ENCODE measurements at places on chromosomes 6 and 20. TPM values are rescaled to one million over a fixed set of nuclear protein-coding genes. Genes with fewer than 3 reads are reported as not detected.
A peak's percentile ranks its signal among the peaks of the same experiment; 100 is the strongest.

- DNase-seq, result no peak
Observed at GRCh38 chr20:6135347-6135746, 12.5 kb upstream of the FERMT1 start.

DNA sequence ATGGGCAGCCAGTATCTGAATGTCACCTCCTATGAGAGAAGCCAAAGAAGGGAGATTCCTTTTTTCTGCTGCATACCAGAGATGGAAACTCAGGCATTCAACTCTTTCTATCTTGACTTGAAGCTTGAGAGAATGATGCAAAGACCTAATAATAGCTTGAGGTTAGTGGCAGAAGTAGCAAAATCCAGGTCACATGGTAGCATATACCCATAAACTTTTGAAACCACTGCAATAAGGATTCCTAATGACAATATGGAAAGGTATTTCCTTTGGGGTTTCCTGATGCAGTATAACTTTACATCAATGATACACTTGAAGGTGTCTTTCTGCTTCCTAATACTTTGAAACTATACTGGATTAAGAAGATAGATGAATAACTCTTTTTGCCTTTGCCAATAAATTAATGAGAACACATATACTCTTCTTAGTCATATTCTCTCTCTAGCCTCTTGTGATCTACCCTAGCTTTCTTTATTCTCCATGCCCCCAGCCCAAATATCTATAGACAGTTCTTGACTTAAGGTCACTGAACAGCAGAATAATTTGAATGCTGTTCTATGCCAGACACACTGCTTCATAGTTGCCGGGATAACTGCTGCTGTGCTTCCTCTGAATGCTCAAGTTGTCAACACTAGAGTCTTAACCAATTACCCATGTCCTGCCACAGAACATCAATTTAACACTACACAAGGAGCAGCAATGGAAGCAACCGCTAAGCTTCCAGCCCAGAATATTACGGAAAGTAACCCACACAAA lies 155.5 kb upstream of the SIM1 start:
- no peak for DNase-seq

- no peak for DNase-seq
Observed at GRCh38 chr6:42163981-42164380, 9.2 kb upstream of the GUCA1A start.

Gene UBE2C
- total RNA-seq, result 151 TPM

DNA sequence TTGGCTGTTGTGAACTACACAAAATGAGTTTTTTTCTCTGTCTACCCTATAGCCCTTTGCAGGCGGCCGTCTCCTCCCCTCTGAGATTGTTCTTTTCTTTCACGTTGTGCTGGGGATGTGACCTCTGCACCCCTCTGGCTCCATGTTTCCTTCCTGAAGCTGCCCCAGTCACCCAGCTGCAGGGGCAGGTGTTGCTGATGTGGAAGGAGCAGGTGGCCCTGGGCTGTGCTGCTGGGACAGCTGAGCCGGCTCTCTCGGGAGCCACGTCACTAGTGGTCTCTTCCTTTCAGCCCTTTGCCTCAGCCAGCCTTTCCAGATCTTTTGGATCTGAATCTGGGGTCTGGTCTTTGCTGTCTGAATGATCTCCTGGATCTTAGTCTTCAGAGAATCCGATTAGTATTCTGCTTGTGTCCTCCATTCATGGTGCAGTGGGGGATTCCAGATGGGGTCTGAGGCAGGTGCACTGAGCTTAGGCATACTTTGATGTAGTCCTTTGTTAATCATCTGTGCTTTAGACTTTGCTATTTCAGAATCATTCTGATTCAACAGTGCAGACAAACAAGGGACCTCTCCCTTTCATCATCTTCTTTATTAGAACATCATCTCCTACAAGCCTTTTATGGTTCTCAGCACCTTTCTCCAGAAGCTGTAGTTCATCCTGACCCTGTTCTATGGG lies 31.4 kb downstream of the TMEM181 start:
- no peak for DNase-seq

DNA sequence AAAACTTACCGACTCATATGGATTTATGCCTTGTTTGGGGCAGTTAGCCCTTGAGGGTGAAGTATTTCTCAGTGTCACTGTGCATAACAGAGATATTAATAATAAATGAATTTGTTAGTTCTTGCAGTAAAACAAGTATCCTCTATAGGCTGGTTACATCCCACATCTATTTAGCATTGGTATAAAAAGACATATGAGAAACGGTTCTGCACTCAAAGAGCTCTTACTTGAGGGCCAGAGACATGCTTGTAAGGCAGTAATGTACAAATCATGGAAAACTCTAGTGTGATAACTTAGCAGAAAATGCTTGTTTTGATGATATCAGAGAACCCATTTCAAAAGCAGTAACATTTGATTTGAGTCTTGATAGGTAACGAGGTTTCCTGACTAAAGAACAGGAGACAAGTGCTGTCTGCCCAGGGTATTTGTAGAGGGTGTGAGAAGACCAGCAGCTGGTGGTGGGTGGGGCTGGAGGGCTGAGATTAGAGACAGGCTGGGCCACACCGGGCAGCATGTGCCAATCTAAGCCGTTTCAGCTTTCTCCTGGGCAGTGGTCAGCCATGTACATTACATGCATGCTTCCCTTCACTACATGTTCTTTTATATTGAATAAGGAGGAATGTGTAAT lies 46.3 kb downstream of the TULP4 start:
- peak; percentile 6 for DNase-seq

DNA sequence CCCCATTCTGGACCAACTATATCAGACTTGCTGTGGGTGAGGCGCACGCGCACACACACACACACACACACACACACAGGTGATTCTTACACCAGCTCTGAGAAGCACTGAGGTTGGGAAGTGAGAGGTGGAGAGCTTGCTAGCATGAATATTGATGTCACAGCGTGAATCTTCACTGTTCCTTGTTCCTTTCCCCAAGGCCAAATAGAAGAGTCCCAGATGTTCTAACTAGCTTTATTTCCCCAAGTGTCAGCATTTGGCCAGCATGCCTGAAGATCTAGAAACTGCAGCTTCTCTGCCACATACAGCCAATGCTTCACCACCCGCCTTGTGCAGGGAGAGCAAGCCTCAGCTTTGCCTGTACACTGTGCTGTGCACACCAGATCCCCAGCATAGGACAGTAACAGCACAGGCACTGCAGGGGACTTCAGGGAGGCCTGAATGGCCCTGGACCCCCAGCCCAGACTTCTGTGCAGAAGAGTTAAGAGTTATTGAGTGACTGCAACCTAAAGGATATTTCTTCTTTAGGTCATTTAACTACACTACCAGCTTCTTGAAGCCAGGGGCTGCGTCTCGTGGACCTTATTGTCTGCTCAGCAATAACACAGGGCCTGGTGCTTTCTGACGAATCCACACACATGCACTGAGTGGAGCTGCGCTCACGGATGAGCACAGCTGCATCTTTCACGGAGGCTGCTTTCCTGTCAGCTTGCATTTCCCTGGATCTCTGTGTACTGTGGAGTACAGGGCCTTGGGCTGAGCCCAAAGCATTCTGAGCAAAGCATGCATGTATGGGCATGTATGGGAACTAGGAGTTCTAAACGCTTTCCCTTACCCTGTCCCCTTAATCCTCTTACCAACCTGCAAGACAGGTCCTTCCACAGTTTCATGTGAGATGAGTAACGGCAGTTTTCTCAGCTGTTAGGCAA lies 13.9 kb upstream of the CD93 start:
- no peak for DNase-seq

Gene BACH2
- total RNA-seq, result 66.9 TPM

- no peak for DNase-seq
Observed at GRCh38 chr20:62754122-62754990, 41.9 kb upstream of the MRGBP start.

Gene TBCC
- total RNA-seq, result 16.3 TPM

- no peak for DNase-seq
Observed at GRCh38 chr6:151073701-151074100, 166.1 kb upstream of the AKAP12 start.

Gene TINAG
- not detected for total RNA-seq

DNA sequence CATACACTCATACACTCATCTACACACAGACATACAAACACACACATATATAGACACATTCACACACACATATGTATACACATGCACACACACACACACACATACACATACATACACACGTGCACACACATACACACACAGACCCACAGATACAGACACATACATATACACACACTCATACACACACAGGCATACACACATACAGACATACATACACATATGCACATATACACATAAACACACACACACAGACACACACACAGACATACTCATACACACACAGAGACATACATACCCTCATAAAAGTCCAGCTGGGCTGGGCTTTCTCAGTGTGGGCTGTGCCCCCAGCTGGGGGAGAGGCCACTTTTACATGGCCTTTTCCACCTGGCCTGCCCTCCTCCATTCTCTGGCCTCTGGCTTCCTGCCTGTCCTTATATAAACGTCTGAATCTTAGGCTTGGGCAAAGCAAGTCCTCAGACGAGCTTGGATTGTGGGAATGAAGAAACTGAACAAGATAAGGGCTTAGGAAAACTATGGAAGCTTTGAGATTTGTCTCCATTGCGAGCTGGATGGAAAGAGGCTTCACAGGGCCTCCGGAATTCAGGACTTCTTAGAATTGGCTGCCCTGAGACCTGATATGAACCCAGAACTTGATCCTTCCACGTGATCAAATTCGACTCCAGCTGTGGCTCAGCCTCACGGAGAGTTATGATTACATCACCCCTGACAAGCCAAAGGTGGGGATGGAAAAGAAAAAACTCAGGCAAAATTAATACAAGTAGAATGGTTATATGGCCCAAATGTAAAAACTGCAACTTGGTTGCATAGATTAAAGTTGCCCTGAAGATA lies 22.5 kb upstream of the CST3 start:
- no peak for DNase-seq

- DNase-seq, result peak; percentile 63
Observed at GRCh38 chr6:52176550-52176949, 9.6 kb upstream of the IL17A start.

- DNase-seq, result no peak
Observed at GRCh38 chr6:167963589-167964057, 33.8 kb upstream of the KIF25 start.

Gene MUC21
- not detected for total RNA-seq

Gene ISM1
- 1.4 TPM for total RNA-seq

Gene PSMB9
- total RNA-seq, result 229 TPM

DNA sequence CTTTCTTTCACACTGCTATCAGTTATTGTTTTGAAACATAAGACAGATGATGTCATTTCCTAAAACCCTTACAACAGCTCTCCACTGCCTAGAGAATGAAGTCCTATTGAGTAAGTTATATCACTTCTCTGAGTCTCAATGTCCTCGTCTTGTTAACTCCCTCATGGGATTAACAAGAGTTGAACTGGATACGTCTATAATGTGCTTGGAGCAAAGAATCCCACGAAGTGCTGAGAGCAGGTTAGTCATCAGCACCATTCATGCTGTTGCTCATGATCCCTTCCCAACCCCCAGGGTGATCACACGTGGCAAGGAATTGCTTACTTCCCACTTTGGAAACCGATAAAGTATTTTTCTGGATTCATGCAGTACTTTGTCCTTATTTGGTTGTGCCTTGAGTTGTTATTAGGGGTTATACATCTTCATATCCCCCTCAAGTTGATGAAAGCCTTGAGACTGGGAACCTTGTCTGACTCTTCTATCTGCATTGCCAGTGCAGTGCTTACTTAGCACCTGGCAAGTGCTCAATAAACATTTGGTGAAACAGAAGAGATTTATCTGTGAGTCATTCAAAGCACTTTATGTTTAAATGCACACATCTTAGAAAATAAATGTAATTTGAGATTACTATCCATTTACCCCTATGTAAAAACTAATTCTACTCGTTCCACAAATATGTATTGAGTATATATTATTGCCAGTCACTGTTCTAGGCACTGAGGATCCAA lies 487.5 kb downstream of the EPM2A start:
- DNase-seq, result no peak

Gene PRL
- total RNA-seq, result 0.52 TPM

DNA sequence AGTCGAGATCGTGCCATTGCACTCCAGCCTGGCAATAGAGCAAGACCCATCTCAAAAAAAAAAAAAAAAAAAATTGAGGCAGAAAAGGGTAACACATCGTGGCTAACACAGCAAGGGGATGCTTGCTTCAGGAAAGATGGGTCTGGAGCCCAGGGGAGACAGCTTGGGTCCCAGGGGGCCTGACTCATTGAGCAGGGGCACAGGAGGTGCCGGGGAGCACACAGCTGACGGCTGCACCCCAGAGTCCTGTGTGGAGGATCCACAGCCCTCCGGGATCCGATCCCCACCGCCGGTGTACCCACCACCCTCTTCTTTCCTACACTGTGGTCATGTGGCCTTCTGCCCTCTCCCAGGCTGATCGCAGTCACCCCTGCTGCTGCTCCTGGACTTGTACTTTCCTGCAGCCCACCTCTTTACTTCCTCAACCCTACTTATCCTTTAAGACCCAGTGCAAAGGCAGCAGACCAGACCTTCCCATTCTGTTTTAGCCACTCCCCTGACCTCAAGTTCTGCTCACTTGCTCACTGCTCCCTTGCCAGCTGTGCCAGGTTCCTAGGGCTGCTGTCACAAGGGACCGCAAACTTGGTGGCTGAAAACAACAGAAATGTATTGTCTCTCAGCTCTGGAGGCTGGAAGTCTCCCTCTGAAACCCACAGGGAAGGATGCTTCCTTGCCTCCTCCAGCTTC lies 17.6 kb upstream of the EZR start:
- no peak for DNase-seq

All from activated CD8-positive, alpha-beta T cell treated with anti-CD3 and anti-CD28 coated beads for 36 hours (primary cell).